A375 (cell line): ENCODE measurements at places on chromosomes 3 and 15. TPM values are rescaled to one million over a fixed set of nuclear protein-coding genes. Genes with fewer than 3 reads are reported as not detected.

Gene SCN5A
- 0.03 and 2.2 TPM in 2 replicates for total RNA-seq

Gene SEMA6D
- total RNA-seq, result 0.60 and 0.64 TPM in 2 replicates

Gene OXTR
- total RNA-seq, result 1.1 and 1.2 TPM in 2 replicates

Gene CSNK1G1
- total RNA-seq, result 11.2 and 13.9 TPM in 2 replicates

Gene XCR1
- not detected in 2 replicates for total RNA-seq

Gene TGM5
- total RNA-seq, result 0.66 TPM in 1 of 2 replicates, not detected in the other

Gene SLC26A6
- 22.7 and 23.9 TPM in 2 replicates for total RNA-seq

Gene TGM4
- 0.80 TPM in 1 of 2 replicates, not detected in the other for total RNA-seq

Gene LDHAL6B
- total RNA-seq, result not detected in 2 replicates

Gene CCDC191
- 1.1 and 1.3 TPM in 2 replicates for total RNA-seq

Gene GMPS
- 69.5 and 86.1 TPM in 2 replicates for total RNA-seq

Gene RARB
- total RNA-seq, result 0.80 and 0.94 TPM in 2 replicates

Gene GXYLT2
- total RNA-seq, result 14.3 and 21.3 TPM in 2 replicates

Gene STARD9
- 2.6 and 3.6 TPM in 2 replicates for total RNA-seq

Gene GOLGA6L4
- total RNA-seq, result 0.21 and 0.83 TPM in 2 replicates

Gene TOP2B
- total RNA-seq, result 80.1 and 87.8 TPM in 2 replicates

Gene GOLGA8S
- total RNA-seq, result not detected in 2 replicates

Gene RAMAC
- total RNA-seq, result 41.0 and 46.2 TPM in 2 replicates

Gene DNAH12
- total RNA-seq, result under 0.01 TPM in 1 of 2 replicates, not detected in the other

Gene DUOXA2
- total RNA-seq, result not detected in 2 replicates

Gene CPNE9
- 0.05 and 0.11 TPM in 2 replicates for total RNA-seq

Gene DUOXA1
- total RNA-seq, result not detected in 2 replicates

Gene NEK10
- 1.1 and 1.9 TPM in 2 replicates for total RNA-seq

Gene SPINT1
- total RNA-seq, result 1.6 and 2.5 TPM in 2 replicates

Gene DOCK3
- 0.21 and 0.26 TPM in 2 replicates for total RNA-seq

Gene CHRNA7
- 0.30 and 1.7 TPM in 2 replicates for total RNA-seq

Gene GRM2
- 0.04 and 1.0 TPM in 2 replicates for total RNA-seq

Gene NXPE3
- total RNA-seq, result 5.7 and 7.5 TPM in 2 replicates

Gene ACTC1
- total RNA-seq, result not detected in 2 replicates

Gene LSMEM2
- 0.15 and 1.2 TPM in 2 replicates for total RNA-seq

Gene PRSS50
- total RNA-seq, result not detected in 2 replicates

Gene DPPA2
- 0.64 and 0.93 TPM in 2 replicates for total RNA-seq

Gene FAM240A
- total RNA-seq, result not detected in 2 replicates

Gene LCTL
- 8.1 TPM in 2 replicates for total RNA-seq

Gene THRB
- 9.2 and 12.8 TPM in 2 replicates for total RNA-seq

Gene SLC24A1
- total RNA-seq, result 5.5 and 8.8 TPM in 2 replicates

Gene EPB42
- total RNA-seq, result not detected in 2 replicates

Gene ITGA11
- 1.2 and 2.6 TPM in 2 replicates for total RNA-seq

Gene CHDH
- not detected in 2 replicates for total RNA-seq

Gene MUC20
- total RNA-seq, result 0.19 and 2.4 TPM in 2 replicates
